Progenitor cell of endocrine pancreas (in vitro differentiated cells): ENCODE measurements at places on chromosomes 6 and 20.

- no peak for DNase-seq
Measured at GRCh38 chr6:6997263-6998193, 110.2 kb upstream of the RREB1 start.

- no peak for DNase-seq
Measured at GRCh38 chr6:130932438-130932837, 105.2 kb downstream of the SMLR1 start.

DNA sequence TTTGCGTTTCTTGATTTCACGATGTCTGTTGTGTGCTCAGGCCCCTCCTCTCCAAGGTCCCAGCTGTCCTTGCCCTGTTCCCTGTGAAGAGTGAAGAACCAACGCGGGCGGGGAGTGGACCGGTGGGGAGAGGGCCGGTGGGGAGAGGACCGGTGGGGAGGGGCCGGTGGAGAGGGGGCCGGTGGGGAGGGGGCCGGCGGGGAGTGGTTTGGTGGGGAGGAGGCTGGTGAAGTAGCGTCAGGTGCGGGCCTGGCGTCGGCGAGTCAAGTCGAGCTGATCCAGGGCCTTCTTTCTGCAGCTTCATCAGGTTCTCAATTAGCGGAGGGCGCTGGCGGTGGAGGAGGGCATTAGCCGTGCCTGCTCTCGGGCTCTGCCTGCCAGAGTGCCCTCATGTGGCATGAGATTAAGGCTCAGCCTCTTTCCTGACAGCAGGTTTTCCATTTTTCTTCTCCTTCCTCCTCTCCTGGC, 21.2 kb upstream of the BHLHE23 start:
- no peak for DNase-seq

DNA sequence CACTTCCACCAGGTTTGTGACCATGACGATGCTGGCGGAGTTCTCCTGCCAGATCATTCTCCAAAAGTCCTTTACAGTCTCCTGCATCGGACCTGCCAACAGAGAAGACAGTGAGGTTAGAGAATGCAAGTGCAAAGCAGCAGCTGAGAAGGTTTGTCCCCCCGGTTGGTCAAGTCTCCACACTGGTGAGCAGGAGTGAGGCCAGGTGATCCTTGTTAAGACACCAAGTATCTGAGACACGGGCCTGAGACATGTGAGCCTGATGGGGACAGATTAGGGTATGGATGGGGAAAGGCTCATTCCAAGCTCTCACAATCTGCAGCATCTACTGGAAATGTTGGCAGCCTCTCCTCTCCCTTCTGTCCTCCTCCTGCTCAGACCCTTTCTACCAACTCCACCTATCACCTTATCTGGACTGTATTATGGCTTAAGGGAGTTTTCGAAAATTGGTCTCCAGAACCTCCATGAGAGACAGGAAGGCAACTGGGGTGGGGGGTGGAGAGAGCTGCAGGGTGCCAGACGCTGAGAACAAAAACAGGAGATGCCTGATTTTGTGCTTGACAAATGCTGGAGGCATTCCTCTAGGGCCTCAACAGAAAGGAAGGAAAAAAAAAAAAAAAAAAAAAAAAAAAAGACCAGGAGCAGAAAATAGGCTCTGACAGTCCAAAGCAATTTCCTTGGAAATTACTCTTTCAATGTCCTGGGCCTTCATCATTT, 500.4 kb upstream of the CHD6 start:
- no peak for DNase-seq

GRCh38 chr6:130742131-130742681, 85.0 kb upstream of the SMLR1 start:
- DNase-seq, result no peak

DNA sequence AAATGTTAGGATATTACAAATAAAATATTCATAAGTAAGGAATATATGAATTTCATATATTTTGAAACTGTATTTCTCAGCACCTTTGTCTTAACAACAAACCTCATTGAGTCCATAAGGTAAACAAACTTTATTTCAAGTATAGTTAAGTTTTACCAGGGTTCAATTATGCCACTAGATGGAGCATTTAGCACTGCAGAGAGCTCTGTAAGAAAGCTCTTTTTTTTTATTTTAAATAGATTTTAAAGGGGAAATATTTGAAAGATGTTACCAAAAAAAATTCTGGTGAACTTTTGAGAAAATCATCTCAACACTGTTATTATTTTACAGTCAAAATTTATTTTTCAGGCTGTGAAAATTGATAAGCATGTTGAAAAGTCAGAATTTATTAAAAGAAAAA, 955.2 kb upstream of the EYS start:
- DNase-seq, result no peak

- DNase-seq, result no peak
Measured at GRCh38 chr6:139764498-139764986, 390.1 kb upstream of the CITED2 start.

- DNase-seq, result no peak
Measured at GRCh38 chr6:136330634-136331033, 41.0 kb upstream of the BCLAF1 start.

DNA sequence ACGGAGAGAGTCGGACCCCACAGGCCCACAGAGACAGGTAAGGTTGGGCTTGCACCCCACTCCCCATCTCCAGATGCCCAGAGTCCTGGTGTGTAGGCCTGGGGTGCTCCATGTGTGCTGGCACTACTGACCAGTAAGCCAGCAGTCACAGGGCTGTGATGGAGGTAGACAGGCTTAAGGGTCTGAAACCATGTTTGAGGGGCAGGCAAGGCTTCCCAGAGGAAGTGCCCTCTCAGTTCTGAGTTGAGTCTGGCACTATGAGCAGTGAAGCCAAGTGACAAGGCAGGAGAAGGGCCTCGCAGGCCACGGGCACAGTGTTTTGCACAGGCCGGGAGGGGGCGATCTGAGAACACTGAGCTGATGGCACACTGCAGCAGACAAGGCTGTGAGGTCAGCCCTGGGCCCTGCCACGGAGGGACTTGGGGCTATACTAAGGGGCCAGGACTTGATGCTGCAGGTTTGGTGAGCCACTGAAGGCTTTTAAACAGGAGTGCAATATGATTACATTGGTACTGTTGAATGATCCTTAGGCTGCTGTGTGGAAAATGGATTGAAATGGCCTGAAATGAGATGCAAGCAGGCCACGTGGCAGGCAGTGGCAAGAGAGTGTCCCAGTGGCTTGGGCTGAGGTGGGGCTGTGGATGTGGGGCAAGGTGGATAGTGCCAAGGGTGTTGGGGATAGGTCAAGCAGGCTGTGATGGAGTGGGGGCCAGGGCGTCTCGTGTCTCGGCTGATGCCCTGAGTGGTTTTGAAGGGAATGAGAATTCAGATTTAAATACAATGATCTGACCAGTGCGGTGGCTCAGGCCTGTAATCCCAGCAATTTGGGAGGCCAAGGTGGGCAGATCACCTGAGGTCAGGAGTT, 20.3 kb downstream of the TTBK1 start:
- DNase-seq, result peak; percentile 63

DNA sequence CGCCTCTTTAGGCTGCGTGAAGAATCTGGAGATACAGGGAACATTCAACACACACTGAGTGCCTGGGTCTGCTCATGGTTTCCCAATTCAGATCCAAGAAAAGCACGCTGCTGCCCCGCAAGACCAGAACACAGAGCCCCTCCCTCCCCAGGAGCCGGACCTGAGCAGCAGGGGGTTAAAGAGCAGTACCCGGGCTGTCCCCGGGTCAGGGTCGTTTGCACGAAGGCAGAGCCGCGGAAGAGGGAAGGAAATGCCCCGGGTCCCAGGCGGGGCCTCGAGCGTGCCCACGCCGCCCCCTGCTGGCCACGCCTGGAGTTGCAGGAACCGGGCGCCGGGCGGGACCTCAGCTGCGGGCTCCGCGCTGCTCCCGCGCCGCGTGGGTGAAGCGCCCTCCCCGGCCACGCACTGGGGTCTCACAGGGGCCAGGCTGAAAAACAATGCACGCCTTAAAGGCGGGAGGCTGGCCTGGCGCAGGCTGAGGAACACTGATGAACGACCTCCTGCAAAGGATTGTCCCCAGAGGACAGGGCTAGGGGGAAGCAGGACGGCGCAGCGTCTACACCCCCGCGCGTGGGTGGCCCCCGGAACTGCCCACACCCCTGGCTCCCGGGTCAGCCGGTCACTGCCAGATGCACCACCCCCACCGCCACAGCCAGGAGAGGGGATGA, 48.9 kb downstream of the ANKRD60 start:
- DNase-seq, result peak; percentile 73

DNA sequence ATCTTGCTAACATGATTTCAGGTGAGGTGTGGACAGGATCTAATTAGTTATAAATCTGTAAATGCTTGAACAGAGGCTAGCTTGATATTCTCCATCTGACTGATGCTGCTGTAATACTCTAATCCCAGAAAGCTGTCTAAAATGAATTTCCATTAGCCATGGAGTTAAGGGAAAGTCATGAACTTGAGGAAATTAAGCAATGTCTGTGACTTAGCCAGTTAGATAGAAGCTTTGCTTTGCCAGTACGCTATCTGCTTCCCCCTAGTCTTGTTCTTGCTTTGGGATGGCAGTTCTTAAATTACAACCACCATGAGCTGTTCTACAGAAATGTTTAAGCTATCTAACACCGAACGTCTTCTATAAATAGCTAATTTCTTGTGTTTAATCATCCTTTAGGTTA, 195.7 kb downstream of the PRL start:
- no peak for DNase-seq

GRCh38 chr6:159023893-159024292, 20.9 kb downstream of the TAGAP start:
- DNase-seq, result no peak

DNA sequence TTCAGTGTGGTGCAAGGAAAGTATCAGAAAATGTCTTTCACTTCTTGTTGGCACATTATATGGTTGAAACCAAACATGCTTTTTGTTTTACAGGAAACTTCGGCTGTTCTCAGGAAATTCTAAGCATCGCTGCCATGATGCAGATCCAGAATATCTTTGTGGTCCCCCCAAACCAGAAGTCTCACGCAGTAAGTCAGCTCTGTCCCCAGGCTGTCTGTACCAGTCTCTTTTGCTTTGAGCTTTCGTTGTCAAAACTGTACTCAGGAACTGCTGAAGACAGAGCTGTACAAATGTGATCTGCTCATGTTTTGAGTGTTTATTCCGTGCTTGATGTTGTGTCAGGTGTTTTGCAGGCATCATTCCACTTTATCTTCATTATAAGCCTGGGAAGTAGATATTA, 59.6 kb downstream of the DHX35 start:
- DNase-seq, result no peak

GRCh38 chr6:54846243-54846856, at the start of gene FAM83B:
FAM83B (plus strand) TSS chr6:54846771; CDS start chr6:54870247, 23,476 bp downstream.
- peak; percentile 61 for DNase-seq

DNA sequence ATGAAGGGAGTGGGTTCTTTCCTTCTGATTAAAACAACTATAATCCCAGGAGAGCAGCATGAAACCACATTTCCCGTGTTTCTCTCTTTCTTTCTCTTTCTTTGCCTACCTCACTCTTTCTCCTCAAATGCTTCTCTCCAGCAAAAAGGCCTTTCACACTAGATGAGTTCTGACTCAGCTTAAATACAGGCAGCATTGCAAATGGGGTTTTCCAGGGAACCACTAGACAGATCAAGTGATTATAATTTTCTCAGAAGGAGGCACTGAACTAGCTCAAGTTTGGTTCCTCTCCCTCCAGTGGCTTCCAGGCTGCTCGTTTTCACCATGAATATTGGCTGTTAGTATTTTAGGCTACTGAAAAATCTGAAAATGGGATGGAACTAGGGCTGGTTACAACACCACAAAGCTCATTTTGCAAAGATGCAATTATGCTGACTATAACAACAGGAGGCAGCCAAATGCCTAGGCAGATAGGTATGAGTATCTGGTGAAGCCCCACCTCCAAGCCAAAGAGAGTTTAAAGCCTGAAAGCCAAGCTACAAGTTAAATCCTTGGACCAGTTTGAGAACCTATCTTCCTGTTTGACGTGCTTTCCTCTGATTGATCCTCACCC, 260.0 kb downstream of the MMUT start:
- no peak for DNase-seq

- DNase-seq, result no peak
Measured at GRCh38 chr20:17344790-17345189, 118.0 kb downstream of the PCSK2 start.

GRCh38 chr6:80331522-80331921, 225.1 kb downstream of the BCKDHB start:
- DNase-seq, result no peak

- DNase-seq, result no peak
Measured at GRCh38 chr6:29995340-29995777, 53.0 kb downstream of the HLA-A start.

GRCh38 chr6:54860739-54861138, 14.2 kb downstream of the FAM83B start:
- no peak for DNase-seq

DNA sequence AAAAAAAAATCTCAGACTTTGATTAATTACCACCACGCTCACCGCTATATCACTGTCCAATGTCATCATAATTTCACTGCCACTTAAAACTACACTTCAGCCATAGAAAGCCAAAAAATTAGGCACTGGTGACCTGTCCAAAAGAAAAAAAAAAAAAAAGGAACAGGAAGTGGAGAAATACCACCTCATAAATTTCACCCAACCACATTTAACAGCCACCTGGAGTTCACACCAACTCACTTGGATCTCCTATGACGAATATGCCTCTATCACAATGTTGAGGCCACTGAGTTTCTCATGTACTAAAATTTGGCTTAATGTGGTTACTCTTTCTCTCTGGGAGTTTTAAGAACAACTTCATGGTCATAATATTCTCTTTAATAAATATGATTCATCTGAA, 237.5 kb upstream of the RSPO3 start:
- no peak for DNase-seq

- no peak for DNase-seq
Measured at GRCh38 chr6:36495086-36495485, 52.2 kb downstream of the STK38 start.

DNA sequence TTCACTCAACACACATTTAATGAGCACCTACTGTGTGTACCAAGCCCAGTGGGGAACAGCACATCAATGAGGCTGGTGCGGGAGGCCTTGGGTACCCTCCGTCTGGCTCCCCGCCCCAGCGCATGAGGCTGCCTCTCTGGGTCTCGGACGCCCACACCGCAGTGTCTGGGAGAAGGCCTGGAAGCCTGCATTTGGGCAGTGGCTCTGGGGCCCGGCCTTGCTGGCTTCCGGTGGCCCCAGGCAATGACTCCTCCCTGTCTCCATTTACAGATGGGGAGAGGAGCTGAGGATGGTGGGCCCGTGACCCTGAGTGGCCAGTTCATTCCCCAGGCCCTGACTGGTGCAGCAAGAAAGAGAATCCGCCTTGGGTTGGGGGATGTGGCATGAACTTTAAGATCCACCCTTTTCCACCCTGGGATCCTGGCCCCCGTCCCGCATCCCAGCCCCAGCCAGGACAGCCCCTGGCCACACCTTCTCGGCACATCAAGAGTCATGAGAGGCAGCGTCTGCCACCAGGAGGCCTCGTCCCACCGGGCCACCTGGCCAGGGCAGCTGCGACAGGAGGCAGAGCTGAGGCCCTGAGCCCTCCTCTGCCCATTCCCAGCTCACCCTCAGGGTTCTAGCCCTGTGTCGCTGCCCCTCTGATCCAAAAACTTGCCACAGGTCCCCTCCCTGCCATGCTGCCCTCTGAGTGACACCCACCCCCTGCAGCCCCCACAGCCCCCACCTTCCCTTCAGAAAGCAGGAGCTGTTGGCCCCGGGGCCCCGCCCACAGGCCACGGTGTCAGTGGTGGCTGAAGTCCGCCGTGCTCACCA, 17.5 kb upstream of the MRGBP start:
- no peak for DNase-seq
